ENCODE measurements at places on chromosomes 16 and 17. TPM values are rescaled to one million over a fixed set of nuclear protein-coding genes. Genes with fewer than 3 reads are reported as not detected.
A peak's percentile ranks its signal among the peaks of the same experiment; 100 is the strongest.

DNA sequence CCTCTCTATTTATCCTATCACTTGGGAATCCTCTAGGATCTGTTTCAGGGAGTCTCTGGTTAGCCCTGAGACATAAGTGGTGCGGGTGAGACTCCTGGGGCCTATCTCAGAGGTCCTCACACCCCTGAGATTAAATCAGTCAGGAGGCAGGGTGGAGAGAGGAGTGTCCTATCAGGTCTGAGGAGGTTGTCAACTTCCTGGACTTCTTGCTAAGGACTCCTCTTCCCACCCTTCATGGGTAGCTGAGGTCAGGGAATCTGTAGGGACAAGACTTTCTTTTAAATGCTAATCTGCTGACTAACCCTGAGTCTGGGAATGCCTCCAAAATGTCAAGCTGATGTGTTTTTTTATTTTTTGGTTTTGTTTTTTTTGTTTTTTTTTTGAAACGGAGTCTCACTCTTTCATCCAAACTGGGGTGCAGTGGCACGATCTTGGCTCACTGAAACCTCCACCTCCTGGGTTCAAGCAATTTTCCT is 6.6 kb upstream of the ARMC5 start:
- peak; percentile 77 for DNase-seq

- no peak for DNase-seq
These were observed 20.2 kb downstream of the TOM1L1 start for GRCh38 chr17:54920819-54921218.

DNA sequence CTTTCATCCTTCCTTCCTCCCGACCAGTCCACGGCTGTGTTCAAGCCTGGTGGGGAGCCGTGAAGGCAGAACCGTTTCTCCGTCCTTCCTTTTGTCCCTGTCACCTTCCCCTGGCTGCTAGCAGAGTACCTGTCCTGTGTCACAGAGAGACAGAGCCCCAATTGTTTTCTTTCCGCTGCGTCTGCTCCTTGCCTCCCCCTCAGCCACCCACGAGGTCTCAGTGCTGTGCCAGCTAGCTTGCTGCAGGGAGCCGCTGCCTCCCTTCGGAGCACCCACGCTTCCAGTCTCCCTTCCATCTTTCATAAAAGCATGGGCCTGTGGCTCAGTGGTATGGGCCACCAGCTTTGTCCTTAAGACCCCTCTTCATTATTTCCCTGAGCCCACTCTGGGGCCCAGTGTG is 62.2 kb downstream of the MPRIP start:
- DNase-seq, result no peak

Gene KCNH6
- total RNA-seq, result not detected

DNA sequence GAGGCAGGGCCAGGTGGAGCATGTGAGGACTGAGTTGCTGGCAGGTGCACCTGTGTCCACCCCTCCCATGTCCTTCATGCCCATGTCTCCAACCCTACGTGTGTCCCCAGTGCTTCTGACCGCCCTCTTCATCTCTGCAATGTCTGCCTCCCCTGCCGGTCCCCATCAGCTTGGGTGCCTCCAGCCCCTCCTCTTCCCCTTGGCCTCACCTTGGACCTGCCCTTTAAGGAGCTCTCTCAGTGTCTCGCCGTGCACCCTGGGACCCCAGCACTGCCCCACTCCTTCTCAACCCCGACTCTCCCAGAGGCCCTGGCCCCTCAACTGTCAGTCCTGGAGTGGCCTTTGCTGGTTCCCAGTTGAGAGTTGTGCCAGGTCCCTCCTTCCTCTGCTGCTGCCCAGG is 15.0 kb downstream of the RIPOR1 start:
- DNase-seq, result no peak

Gene CES1
- 0.56 TPM for total RNA-seq

Gene KCNJ18
- not detected for total RNA-seq

DNA sequence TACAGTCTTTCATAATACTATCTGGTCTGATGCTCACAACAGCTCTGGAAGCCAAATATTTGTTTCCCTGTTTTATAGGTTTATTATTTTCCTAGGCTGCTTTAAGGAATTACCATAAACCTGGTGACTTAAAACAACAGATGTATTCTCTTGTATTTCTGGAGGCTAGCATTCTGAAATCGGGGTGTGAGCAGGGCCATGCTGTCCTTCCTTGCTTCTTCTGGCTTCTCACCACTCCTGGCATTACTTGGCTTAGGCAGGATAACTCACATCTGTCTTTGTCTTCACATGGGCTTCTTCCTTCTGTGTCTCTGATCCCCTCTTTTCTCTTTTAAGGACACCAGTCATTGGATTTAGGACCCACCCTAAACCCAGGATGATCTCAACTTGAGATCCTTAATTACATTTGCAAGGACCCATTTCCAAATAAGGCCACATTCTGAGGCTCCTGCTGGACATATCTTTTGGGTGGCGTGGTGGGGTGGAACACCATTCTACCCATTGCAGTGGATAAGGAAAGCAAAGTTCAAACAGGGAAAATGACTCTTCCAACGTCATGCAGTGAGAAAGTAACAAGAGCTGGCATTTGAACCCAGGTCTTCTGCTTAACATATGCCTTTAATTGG is 39.2 kb upstream of the TBX2 start:
- no peak for DNase-seq

- DNase-seq, result no peak
These were observed 350.2 kb downstream of the FOXL1 start for GRCh38 chr16:86928523-86929011.

GRCh38 chr17:44749980-44750318 is 8.8 kb upstream of the ADAM11 start:
- no peak for DNase-seq

Gene CMTM2
- total RNA-seq, result not detected

Gene TM4SF5
- total RNA-seq, result not detected

- no peak for DNase-seq
These were observed 761 bp upstream of the LAT start for GRCh38 chr16:28984091-28984490.

DNA sequence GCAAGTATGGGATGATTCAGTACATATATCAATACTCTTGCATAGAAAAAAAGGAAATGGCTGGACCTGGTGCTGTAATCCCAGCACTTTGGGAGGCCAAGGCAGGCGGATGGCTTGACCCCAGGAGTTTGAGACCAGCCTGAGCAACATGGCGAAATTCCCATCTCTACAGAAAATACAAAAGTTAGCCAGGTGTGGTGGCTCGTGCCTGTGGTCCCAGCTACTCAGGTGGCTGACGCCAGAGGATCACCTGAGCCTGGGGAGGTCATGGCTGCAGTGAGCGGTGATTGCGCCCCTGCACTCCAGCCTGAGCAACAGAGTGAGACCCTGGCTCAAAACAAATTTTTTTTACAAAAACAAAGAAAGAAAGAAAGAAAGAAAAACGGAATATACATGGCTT is 7.1 kb upstream of the SGF29 start:
- no peak for DNase-seq

- DNase-seq, result no peak
These were observed 18.8 kb downstream of the CACNG1 start for GRCh38 chr17:67063141-67063540.

Gene OTOP3
- total RNA-seq, result not detected

- no peak for DNase-seq
These were observed 88.4 kb upstream of the ATF7IP2 start for GRCh38 chr16:10297341-10298006.

DNA sequence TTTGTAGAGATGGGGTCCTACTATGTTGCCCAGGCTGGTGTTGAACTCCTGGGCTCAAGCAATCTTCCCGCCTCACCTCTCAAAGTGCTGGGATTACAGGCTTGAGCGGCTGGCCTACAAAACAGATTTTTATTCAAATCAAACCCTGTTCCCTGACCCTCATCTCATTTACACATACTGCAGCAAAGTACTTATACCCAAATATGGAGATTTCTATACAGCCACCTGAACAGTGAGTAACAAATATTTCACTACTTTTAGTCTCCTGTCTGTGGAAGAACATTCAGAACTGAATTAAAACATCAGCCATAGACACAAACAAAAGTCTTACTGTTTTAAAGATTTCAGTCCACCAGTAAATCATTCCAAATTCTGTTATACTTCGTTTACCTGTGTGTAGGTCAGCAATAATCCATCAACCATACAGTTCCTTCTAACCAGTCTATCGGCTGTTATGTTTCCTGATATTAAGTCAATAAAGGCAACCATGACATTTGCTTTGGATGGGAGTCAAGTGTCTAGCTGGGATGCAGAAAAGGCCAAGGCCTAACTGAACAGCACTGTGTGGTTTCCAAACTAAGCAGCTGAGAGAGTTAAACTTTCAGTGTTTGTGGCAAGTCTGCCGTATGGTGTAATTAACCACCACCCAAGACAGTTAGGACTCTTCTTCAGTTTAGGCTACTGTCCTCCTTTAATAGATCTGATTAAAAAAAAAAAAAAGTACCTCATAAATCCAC is 22.3 kb downstream of the ERN1 start:
- DNase-seq, result no peak

- DNase-seq, result no peak
These were observed 11.4 kb downstream of the DYNC1LI2 start for GRCh38 chr16:66740010-66740409.

DNA sequence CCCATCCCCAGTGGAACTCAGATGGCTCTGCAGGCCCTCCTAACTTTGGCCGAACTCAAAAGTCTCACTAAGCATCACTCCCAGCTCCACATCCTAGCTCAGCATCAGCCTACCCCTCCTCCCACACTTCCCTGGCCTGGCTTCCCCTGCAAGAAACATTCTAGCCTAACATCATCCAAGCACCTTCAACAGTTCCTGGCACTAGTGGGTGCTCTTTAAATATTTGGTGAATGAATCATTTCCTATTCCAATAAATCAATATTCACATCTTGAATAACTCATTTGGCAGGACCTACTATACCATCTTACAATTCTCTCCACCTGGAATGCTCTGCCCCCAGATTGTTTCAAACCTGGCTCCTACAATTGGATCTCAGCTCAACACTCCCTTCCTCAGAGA is 11.0 kb upstream of the BBS2 start:
- peak; percentile 27 for DNase-seq

Gene PLXDC1
- total RNA-seq, result not detected

- no peak for DNase-seq
These were observed 70.8 kb upstream of the PMFBP1 start for GRCh38 chr16:72242757-72243156.

GRCh38 chr17:43952351-43952723 is 1.4 kb downstream of the PYY start:
- DNase-seq, result no peak

GRCh38 chr17:2936771-2937321 is 126.6 kb downstream of the OR1D5 start:
- no peak for DNase-seq

- DNase-seq, result no peak
These were observed 11.5 kb downstream of the MAPT start for GRCh38 chr17:45905814-45906213.

Gene SMPD3
- not detected for total RNA-seq

Gene FHOD1
- total RNA-seq, result 8.9 TPM

Gene FBF1
- 13.4 TPM for total RNA-seq

DNA sequence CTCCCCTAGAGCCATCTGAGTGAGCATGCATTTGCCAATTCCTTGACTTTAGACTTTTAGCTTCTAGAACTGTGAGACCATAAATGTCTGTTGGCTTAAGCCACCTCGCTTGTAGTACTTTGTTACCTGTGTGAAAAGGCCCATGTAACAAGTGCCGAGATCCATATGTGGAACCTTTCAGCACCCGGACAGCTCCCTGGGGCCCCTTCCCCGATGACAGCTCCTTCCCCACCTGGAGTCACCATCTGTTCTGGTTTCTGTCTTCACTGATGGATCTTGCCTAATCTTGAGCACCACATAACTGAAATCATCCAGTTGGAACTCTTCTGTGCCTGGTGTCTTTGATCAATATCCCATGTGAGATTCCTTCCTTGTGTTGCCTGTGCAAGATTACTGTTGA is 78.9 kb upstream of the EEF2KMT start:
- no peak for DNase-seq

DNA sequence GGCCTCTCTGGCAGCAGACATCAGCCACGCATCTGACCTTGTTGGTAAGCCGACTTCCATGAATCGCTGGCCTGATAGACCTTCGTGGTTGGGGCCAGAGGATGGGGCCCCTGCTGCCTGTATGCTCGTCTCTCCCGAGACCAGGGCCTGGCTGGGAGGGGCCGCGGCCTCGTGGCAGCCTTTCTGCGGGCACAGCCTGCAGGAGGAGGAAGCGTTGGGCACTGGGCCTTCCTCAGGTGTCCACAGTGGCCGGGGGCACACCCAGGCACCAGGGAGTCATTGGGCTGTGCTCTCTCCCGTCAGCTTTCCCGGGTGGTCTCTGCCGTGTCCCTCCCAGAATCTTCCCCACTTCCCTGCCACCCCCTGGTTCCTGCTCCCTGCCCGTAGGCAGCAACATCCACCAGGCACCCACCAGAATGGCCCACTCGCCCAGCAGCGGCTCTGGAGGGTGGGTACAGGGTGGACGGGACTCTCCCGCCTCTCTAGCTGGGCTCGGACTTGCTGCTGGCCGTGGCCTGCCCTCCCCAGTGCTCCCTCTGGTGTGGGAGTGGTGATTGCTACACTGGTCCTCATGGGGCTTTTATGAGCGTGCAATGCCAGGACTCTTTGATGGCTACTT is 6.3 kb downstream of the E4F1 start:
- no peak for DNase-seq

DNA sequence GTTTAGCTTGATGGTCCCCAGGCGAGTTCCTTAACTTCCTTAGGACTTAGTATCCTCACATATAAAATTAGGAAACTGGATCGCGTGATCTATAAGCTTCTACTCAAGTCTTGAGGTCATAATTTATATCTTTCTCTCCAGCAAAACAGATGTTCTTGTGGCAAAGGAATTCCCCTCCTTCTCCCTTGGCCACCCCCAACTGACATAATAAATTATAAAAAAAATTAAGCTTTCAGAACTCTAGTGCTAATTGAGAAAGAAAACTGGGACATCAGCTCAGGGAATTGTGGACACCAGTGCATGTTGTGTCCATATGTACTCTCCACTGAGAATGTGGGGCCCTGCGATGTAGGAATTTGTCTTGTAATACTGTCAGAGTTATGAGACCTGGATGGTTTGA is 13.5 kb downstream of the GNAO1 start:
- DNase-seq, result no peak

DNA sequence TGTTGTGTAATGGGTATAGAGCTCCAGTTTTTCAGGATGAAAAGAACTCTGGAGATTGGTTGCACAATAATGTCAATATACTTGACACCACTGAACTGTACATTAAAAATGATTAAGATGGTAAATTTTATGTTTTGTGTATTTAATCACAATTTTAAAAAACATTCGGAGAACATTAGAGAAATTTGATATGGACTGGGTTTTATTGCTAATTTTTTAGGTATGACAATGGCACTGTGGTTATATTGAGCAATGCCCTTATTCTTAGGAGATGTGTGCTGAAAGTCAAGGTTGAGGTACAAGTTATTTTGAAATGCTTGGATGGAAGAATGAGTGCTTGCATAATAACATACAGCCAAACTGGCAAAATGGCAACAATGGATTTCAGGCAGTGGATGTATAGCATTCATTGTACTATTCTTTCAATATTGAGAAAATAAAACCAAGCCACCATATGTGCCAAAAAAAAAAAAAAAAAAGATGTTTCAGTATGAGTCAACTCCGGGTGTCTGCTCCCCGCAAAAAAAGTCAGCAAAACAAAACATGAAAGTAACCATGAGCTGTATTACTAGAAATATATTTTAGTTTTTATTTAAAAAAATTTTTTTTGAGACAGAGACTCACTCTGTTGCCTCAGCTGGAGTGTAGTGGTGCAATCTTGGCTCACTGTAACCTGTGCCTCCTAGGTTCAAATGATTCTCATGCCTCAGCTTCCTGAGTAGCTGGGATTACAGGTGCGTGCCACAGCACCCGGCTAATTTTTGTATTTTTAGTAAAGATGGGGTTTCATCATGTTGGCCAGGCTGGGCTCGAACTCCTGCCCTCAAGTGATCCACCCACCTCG is 19.8 kb downstream of the HOXB1 start:
- peak; percentile 39 for DNase-seq

Gene CYB561
- 42.8 TPM for total RNA-seq
